ENCODE measurements at places on chromosomes 2 and 18.

GRCh38 chr2:202718614-202719013 is 83.8 kb downstream of the FAM117B start:
- DNase-seq: no peak

DNA sequence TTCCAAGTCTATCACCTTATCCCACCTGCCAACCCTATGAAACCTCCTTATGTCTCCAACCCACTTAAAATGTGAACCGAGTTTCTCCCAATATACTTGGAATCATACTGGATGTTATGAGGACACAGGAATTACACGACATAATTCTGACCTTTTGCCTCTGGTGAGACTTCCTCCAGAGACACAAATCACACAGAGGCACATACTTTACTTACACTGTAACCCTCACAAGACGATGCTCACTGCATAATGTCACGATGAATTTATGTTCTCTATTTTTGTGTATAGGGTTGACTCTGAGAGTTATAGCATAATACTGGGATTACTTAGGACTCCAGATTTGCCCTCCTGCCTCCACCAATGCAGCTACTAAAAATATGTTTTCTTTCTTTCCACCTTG is 28.0 kb upstream of the SETBP1 start:
- DNase-seq: no peak

GRCh38 chr2:138504546-138505235 is 3.1 kb downstream of the SPOPL start:
- DNase-seq: no peak

GRCh38 chr18:62485684-62486083 is 37.1 kb upstream of the ZCCHC2 start:
- peak; percentile 21 for DNase-seq

- DNase-seq: no peak
Measured at GRCh38 chr18:47287911-47288585, 36.6 kb upstream of the SKOR2 start.

DNA sequence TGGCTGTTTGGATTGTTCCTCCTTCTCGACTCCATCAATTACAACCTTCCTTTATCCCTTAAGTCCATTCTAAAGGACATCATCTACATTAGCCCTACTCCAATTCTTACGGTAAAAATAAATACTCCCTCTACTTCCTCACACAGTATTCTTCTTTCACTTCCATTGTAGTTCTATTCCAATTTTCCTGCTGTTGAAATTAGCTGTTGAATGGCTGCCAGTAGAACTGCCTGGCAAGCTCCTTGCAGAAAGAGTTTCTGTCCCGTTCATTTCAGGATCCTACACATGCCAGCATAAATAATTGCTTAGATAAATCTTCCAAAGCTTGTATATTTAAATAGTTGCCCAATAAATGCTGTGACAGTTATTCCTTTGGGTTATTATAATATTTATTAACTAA is 459.3 kb upstream of the TRIB2 start:
- no peak for DNase-seq

- DNase-seq: no peak
Measured at GRCh38 chr2:239165206-239165831, 235.5 kb downstream of the HDAC4 start.

DNA sequence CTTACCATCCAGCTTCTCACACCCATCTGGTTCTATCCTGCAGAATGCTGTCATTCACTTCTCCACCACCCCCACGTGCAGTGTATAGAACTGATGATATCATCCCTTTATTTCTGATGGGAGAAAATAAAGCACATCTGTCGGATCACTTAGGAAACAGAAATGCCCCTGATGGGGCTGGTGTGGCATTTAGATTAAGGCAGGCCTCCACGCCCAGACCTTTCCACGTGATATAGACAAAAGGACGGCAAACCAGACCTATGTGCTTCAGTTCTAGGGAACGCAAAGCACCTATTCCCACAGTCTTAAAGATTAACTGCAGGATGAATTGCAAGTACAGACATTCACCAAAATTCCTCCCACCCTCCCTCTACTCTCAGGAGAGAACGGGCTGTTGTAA is 27.6 kb upstream of the CABLES1 start:
- no peak for DNase-seq

GRCh38 chr2:73877071-73877802 is 15.6 kb upstream of the ACTG2 start:
- DNase-seq: no peak

GRCh38 chr2:96531872-96532505 is 4.6 kb upstream of the ARID5A start:
- peak; percentile 66 for DNase-seq

DNA sequence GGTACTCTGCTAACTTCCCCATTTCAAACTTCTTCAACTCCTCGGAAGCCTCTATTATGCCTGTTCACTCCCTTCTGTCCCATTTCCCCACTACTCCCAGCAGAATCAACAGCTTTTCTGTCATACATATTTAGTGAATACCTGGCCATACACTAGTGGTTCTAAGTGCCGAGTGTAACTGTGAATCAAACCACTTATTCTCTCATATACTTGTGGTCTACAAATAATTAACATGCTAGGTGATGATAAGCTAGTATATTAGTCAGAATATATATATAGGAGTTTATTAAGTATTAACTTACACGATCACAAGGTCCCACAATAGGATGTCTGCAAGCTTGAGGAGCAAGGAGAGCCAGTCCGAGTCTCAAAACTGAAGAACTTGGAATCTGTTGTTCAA is 150.7 kb downstream of the CCDC102B start:
- no peak for DNase-seq
